ENCODE measurements at places on chromosomes 12 and 14.
A peak's percentile ranks its signal among the peaks of the same experiment; 100 is the strongest.

DNA sequence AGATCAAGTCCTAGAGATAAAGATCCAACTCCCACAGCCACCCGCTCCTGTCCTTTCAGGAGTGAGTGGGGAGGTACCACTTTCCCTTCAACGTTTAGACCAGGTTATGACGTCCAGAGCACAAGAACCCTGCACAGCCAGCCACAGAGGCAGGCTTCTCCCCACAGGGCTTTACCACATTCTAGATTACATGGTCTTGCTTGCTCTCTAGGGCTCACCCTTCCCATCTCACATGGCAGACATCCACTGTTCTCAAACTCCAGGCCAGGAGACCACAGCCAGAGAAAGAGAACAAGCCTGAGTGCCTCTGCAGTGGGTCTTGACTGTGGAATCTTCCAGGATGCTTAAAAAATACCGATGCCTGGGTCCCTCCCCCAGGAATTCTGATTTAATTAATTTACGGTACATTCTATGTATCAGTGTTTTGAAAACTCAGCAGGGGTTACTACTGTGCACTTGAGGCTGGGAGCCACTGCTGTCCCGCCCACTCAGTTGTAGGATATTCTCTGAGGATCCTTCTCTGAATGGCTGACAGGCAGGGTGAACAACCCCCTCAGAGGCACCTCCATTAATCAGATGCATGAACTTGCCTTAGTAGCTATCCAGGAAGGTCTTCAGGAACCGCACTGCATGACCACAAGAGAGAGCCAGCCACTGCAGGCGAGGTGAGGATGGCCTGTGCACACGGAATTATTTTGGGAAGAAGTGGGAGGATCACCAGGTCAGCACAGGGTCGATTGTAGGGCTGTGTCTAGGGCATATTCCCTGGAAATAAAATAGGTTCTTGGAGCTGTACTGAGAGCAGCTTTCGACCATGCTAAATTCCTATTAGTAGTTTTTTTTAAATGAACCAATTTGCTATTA is 21.5 kb upstream of the SOCS2 start:
- no peak for DNase-seq

- no peak for DNase-seq
Measured at GRCh38 chr12:102571889-102572288, 91.5 kb upstream of the IGF1 start.

GRCh38 chr12:89029961-89030360 is 322.3 kb downstream of the DUSP6 start:
- no peak for DNase-seq

DNA sequence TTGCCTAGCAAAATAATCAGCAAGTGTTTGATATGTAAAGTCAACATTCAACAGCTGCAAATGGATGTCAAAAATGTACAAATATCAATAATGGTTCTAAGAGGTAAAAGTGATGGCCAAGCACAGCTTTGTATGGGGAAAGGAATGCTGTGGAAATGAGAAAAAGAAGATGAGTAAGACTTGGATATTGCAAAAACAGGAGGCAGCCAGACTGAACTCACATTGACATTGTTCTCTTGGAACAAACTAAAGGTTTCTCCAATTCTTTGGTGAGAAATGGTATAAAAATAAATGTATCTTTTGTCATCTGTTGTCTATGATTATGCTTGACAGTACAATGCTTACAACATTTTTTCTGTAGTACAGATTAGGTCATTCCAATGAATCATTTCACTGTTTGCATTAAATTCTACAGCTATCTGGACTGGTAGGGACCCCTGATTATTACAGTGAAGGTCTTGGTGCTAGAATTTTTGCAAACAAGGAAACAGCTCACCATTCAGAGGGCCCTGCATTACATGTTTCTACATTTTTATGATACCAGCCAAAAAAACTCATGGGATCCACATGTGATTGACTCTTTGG is 465.7 kb downstream of the NOVA1 start:
- no peak for DNase-seq

DNA sequence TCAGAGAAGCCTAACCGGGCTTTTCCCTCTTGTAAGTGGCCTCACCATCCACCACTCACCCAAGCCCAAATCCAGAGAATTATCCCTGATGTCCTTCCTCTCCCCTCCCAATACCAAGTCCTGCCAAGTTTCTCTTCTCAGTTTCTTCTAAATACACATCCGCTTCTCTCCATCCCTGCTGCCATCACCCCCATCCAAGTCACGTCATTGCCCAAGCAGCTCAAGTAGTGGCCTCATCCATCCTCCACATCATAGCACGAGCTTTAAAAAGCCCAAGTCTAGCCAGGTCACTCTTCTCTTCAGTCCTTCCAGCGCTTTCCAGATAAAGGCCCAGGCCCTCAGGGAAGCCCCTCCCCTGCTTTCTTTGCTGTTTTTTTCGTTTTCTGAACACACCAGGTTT is 25.4 kb downstream of the IL31 start:
- no peak for DNase-seq

GRCh38 chr14:64855721-64856528 is 23.8 kb downstream of the SPTB start:
- DNase-seq = no peak

GRCh38 chr14:74886001-74886400 is 4.3 kb downstream of the DLST start:
- DNase-seq = no peak

- no peak for DNase-seq
Measured at GRCh38 chr14:76348898-76349297, 27.0 kb upstream of the ESRRB start.

DNA sequence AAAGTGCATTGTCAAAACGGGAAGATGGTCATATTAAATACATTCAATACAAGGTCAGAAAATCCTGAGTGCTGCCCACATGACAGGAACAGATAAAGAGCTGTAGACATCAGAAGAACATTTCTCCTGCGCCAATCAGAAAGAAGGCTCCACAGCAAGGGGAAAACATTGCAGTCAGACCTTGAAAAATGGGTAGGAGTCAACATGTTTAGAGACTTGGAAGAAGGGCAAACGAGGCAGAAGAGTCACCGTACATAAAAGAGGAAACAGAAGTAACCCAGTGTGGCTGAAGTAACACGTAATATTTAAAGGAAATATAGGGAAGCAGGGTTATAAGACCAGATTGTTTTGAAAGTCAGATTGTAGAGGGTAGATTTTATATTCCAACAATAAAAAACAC is 11.9 kb downstream of the SPPL3 start:
- DNase-seq = no peak

GRCh38 chr12:8890313-8891085 is 23.8 kb upstream of the PHC1 start:
- peak; percentile 47 for DNase-seq

DNA sequence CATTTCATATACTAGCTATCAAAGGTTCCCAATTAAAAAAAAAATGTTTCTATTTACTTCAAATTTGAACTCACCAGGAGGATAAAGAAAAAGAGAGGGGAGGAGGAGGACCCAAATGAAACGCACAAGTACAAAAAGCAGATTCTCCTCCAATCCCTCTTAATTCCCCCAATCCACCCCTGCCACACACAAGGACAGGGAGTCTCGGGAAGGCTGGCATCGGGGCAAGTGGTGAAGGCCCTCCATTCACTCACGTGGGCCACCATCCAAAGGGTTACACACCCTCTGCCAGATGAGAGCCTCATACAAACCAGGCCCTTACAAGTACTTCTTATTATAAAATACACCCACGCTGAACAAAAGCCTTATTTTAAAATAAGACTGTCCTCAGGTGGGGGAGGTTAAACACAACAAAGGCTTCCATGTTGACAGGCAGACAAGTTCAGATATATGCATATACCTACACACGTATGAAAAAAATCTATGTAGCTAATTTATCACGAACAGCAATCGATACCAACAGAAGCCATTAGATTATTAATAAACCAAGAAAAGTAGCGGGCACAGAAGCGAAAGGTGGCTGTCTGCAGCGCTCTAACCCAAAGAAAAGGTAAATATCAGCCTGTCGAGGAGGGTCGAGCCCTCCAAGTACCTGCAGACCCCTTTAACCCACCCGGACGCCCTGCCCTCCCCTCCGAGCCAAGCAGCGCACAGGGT is 1.5 kb downstream of the ATP2B1 start:
- no peak for DNase-seq

DNA sequence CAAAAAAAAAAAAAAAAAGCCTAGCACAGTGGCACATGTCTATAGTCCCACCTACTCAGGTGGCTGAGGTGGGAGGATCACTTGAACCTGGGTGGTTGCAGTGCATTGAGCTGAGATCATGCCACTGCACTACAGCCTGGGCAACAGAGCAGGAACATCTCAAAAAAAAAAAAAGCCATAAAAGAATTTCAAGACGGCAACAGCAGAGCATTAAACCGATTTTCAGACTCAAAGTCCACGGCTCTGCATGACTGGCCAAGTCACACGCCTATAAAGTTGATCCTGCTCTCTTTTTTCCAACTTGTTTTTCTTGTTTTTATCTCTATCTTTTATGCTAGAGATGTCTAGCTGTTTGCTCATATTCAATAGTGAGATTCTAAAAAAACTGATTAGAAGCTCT is 45.3 kb downstream of the FBXO34 start:
- DNase-seq = no peak

GRCh38 chr12:75568801-75569200 is 57.4 kb upstream of the KRR1 start:
- no peak for DNase-seq

GRCh38 chr12:26028953-26029735 is 70.7 kb downstream of the RASSF8 start:
- no peak for DNase-seq

DNA sequence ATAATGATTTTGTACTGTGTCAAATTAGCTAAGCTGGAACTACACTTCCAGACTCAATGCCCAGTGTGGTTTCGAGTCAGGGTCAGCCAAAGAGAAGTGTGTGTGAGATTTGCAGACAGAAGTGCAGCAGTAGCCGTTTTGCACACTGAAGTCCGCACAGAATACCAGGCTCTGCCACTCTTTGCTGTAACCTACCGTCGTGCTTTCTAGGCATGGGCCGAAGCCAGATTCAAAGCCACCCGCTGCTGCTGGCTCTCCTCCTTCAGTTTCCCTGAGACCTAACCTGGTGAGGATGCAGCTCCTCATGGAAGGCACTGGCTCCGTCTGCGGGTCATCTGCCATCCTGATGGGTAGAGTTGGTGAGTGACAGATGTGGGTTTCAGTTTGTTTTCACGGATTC is 48.8 kb downstream of the LRTM2 start:
- no peak for DNase-seq

GRCh38 chr14:61331992-61332657 is 10.7 kb downstream of the PRKCH start:
- no peak for DNase-seq

- DNase-seq = no peak
Measured at GRCh38 chr14:76874734-76875133, 48.5 kb downstream of the LRRC74A start.

DNA sequence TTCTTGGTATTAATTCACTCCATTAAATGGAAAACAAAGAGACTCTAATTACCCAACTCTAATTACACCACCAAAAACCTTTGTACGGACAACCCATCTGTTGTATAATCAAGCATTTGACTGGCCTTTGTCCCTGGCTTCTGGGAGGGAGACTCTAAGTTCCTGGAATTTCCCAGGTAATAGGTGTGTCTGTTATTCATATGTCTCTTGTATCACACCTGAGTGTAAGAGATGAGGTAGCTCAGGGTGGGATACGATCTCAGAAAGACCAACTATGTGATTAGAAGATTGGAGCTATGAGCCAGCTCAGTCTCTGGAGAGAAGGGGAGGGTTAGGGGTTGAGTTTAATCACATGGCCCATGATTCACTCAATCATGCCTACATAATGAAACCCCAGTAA is 94.7 kb upstream of the PLXNC1 start:
- DNase-seq = no peak

DNA sequence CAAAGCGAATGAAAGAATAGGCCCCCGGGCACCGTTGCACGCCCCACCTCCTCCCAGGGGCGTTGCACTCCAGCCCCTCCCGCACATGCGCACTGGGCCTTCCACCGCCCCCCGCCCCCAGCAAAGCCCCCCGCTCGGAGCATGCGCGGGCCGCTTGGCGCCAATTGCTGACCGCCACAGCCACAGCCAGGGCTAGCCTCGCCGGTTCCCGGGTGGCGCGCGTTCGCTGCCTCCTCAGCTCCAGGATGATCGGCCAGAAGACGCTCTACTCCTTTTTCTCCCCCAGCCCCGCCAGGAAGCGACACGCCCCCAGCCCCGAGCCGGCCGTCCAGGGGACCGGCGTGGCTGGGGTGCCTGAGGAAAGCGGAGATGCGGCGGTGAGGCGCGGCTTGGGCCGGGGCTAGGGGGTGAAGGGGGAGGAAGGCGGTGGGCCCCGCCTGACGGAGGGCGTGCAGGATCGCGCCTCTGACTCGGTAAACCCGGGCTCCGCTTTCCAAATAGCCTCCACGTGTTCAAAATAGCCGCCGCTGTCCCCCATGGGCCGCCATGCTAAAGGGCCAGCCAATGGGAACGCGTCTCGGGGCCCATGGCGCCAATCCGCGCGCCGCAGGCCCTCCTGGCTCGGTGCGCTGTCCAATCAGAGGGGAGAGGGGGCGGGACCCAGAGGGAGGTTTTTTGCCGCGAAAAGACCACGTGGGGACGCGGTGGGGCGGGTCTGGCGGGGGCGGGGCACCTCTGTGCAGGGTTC is at the start of gene UNG:
Gene UNG (plus strand): TSS at position 163 of the 748 bp plus-strand sequence. CDS start 83 bp downstream, at position 246.
- DNase-seq = peak; percentile 94

DNA sequence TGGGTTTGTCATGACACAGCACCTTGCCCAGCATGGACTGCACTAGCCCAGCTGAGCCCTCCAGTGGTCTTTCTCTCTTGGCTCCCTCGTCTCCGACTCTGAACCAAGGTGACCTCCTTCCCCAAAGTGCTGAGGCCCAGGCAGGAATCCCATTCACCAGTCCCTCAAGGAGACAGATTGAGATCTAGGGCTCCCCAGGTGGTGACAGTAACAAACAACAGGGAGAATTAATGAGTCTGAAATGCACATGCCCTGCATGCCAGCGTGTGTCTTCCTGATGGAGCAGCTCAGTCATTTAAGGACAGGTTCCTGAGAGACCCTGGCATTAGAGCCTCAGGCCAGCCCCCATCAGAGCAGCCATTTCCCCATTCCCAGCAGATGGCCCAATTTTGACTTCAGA is 51.4 kb upstream of the OAS1 start:
- no peak for DNase-seq

- DNase-seq = no peak
Measured at GRCh38 chr12:130955238-130955816, 1.6 kb downstream of the ADGRD1 start.

Data from activated naive CD4-positive, alpha-beta T cell (primary cell).